ENCODE measurements at places on chromosomes 11 and 22.

GRCh38 chr11:109085708-109086373 lies 336.1 kb upstream of the C11orf87 start:
- no peak for DNase-seq

GRCh38 chr11:76240161-76240540 lies 33.8 kb upstream of the WNT11 start:
- no peak for DNase-seq

- DNase-seq = no peak
Observed at GRCh38 chr22:21712751-21713427, 22.7 kb downstream of the YPEL1 start.

- no peak for DNase-seq
Observed at GRCh38 chr11:72947229-72947628, 133.0 kb downstream of the ATG16L2 start.

- DNase-seq = peak; percentile 58
Observed at GRCh38 chr22:49676783-49677494, 150.7 kb downstream of the BRD1 start.

- DNase-seq = no peak
Observed at GRCh38 chr22:47997612-47998011, 1235.2 kb downstream of the TBC1D22A start.

- no peak for DNase-seq
Observed at GRCh38 chr11:83122050-83122449, 34.9 kb upstream of the PCF11 start.

DNA sequence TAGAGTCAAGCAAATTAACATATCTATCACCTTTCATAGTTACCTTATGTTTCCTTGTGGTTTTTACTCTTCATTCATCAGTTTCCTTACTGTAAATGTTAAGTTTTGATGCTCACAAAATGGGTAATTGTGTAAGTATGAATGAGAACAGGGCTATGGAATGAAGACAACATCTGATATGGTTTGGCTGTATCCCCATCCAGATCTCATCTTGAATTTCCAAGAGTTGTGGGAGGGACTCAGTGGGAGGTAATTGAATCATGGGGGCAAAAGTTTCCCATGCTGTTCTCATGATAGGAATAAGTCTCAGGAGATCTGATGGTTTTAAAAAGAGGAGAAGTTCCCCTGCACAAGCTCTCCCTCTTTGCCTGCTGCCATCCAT lies 107.6 kb downstream of the CCDC34 start:
- no peak for DNase-seq

GRCh38 chr11:133800666-133801065 lies 44.6 kb downstream of the SPATA19 start:
- no peak for DNase-seq

GRCh38 chr11:134019500-134019899 lies 49.4 kb upstream of the JAM3 start:
- DNase-seq = no peak

DNA sequence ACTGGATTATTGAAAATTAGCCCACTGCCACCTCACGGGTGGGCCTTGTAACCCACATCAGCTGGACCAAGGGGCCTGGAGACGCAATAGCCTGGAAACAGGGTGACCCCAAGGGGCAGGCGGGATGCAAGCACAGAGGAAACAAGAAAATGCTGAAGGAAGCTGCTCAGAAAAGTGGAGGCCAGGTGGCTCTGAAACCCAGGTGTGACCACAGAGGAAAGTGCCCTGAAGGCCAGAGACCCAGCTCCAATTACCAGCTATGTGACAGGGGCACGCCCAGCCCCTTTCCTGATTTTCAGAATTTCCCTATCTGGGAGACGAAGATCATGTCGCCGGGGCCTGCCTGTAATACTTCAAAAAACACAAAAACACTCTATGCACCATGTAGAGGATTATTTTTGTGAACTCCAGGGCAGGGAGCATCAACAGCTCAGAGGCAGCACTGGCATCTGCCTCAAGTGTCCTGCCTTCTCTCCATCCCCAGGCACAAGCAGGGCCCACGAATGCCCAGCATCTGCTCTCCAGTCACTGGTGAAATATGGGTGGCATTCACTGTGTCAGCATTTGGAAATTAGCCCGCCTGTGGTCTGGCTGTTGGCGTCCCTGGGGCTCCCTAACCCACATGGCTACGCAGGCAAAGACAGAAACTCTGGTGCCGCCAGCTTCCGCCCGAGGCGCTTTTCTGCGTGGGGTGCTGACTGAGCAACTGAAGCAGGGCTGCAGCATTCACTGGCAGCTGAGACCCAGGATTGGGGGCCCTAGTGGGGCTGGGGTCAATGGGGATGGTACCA lies 6.3 kb downstream of the KCNJ1 start:
- DNase-seq = no peak

DNA sequence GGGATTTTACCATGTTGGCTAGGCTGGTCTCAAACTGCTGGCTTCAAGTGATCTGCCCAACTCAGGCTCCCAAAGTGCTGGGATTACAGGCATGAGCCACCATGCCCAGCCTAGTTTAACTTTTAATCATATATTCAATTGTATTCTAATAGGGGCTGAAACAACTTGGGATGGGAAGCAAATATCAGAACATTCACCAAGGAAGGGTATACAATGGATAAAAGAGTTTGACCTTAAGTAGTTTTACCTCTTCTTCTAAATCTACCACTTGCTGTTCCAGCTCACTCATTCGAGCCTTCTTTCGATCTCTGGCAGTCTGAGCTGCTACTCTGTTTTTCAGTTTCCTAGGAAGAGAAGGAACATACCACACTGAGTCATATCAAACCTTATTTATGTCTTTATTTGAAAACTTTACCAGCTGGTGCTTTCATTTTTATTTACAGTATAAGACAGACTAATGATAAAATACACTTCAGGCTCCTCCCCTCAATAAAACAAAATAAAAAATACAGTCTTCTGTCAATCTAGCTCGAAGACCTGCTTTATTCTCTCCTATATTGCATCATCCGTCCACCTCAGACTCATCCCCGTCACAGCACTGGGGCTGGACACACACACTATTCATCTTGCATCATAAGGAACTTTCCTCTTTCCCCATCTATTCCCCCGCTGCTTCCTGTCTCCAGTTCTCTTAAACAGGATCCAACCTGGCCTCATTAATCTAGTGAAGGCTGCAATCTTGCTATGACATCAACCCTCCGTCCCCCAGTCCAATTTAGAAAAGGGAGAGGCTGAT lies 1.4 kb downstream of the XBP1 start:
- DNase-seq = peak; percentile 83

GRCh38 chr11:44162662-44163061 lies 67.2 kb downstream of the EXT2 start:
- DNase-seq = no peak

DNA sequence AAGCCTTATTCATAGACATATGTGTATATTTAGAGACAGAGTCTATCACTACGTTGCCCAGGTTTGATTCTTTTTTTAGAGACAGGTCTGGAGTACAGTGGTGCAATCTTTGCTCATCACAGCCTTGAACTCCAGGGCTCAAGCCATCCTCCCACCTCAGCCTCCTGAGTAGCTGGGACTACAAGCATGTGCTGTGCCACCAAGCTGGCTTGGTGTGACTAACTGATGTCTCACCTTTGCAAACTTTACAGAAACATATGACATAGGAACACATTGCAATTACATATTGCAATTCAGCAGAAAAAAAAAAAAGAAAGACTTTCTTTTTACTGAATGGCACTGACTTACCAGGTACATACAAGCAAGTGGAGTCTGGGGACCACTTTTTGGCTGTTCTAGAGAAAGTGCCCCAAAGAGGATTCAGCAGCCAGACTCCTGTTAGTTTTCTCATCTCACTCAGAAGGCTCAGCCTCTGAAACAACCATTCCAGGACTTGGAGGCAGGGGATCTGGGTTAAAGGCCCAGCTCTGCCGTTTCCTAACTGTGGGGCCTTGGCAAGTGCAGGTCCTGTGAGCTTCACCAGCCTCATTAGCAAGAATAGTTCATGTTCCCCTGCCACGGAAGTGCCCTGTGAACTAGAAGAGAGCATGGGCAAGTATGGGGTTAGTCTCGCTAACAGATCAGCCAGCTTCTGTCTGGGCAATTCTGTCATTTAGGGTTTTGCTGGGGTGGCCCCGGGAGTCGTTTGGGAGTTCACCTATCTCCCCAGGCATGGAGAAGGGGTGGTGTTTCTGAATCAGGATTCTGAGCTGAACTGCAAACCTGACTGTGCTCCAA lies 11.3 kb upstream of the NFAM1 start:
- DNase-seq = no peak

- DNase-seq = no peak
Observed at GRCh38 chr11:30351061-30351460, 28.2 kb downstream of the ARL14EP start.
